ENCODE measurements at places on chromosomes 11 and 22.

DNA sequence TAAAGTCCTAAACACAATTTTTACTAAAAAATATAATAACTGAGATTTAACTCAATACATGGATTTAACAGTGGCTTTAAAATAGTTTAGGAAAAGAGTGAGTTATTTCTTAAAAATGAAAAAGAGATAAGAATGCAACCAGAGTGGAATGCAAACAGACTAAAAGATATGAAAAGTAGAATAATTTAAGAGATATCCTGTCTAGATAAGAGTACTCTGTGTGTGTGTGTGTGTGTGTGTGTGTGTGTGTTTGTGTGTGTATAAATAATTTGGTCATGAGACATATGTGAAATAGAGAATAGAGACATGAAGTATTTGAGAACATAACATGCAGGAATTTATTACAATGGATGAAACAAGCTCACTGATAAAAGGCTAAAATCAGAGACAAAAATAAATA, 986.9 kb upstream of the CHORDC1 start:
- no peak for DNase-seq

DNA sequence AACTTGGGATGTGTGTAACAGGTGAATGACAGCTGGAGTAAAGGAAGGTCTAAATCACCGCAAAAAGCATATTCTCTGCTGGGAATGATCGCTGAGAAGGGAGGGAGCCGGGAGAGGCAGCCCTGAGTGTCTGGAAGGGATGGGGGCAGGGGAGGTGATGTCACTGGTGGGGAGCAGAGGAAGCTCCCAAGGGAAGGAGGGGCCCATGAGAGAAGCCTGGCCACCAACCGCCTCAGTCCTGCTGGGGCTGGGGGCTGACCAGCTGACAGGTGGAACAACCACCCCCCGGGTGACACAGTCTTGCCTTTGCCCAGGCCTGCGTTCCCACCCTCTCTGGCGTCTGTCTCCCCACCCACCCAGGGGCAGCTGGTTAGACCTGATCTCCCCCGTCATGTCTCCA, 6.0 kb upstream of the FLRT1 start:
- DNase-seq = no peak

DNA sequence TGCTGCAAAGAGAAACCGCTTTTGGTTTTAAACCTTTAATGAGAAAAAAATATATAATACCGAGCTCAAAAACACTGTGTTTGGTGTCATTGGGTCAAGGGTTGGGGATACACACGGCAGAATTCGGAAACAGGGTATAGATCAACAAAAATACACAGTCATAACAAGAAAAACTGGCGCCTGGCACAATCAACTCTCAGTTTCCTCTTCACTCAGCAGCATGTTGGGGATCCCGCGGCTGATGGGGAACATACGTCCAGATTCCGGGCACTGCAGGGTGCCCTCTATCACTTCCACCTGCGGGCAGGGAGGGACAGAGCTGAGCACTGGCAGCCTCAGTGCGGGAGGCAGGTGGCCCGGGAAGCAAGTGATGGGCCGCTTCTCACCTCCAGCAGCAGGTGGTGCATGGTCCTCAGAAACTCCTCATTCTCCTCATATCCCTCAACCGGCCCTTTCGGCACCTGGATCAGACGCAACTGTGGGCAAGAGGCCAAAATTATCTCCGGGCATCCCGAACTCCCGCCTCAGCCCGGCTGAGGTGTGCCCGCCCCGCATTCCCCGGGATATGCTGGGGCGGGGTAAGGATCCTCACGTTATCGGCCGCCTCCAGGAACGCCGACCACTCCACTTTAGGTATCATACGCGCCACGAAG, 561 bp downstream of the TRMT112 start:
- DNase-seq = no peak

DNA sequence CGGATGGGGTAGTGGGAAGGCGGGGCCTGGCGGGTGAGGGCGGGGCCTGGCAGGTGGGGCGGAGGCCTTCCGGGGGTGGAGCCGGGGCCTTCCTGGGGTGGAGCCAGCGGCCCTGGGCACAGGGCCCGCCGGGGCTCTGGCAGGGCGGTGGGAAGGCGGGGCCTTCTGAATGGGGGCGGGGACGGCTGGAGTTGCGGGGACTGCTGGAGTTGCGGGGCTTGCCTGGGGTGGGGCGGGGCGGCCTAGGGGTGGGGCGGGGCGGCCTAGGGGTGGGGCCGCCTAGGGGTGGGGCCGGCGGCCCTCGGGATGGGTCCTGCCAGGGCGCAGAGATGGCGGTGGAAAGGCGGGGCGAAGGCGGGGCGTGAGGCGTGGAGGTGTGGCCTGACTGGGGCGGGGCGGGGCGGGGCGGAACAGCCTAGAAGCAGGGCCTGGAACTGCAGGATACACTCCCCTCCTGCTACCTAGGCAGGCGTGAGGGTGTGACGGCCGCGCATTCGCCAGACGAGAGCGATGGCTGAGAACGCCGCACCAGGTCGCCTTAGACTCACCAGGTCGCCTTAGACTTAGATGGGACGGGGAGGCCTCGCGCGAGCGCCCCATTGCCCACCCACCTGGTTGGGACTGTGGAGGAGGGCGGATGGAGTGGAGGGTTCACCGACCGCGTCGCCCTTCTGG, 19.3 kb downstream of the RRP7A start:
- DNase-seq = peak; percentile 94

- DNase-seq = peak; percentile 84
Measured at GRCh38 chr22:38056969-38057891, at the start of gene PICK1. PICK1 (plus strand) TSS chr22:38057404; CDS start chr22:38057810, 406 bp downstream.

- DNase-seq = peak; percentile 52
Measured at GRCh38 chr22:43151251-43152002, at the start of gene TSPO. TSPO (plus strand) TSS chr22:43151559; CDS start chr22:43159239, 7,680 bp downstream.

GRCh38 chr11:26037716-26038115, 294.2 kb upstream of the ANO3 start:
- DNase-seq = no peak

DNA sequence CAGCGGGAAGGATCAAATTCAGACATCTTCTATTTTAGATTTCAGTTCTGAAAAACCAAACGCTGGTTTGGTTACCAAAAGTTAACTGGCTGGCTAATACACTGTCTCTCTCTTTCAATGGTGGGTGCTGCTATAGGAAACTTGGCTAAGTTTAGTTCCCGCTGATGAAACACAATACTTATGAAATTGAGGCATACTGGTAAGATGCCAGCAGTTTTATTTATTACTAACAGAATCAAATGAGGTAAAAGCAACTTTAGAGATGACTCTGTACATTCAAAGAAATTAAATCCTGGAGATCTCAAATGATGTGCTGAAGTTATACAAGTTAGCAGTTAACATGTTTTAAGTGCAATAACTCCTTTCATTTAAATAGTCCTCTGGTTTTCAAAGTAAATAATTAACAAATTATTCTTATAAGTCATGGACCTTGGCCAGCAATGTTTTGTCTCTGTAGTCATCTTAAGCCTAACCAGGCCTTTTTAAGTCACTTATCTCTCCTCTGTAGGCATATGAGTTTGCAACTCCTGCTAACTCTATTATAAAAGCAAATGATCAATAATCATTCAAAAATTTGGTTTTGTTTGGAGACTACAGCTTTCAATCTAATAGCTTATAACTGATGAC, 54.8 kb downstream of the PAK1 start:
- no peak for DNase-seq

DNA sequence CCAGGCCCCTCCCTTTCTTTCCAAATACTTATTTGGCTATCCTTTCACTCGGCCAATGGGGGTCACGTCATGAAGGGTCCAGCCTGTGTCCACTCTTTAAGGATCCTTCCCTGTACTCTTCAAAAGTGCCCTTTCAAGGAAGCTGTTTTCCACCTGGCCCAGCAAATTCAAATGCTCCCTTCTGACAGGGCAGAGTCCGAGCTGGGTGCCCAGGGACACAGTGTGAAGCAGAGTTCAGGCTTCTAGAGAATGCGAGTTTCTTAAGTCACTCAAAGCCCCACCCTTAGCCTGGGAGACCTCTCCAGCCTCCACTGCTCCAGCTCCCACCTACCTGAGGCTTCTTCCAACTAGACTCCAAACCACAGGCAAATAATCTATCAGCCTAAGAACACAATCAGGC, 5.5 kb upstream of the APOA1 start:
- no peak for DNase-seq

GRCh38 chr11:101478587-101479369, 105.0 kb downstream of the TRPC6 start:
- no peak for DNase-seq

GRCh38 chr11:70500076-70500847, 101.9 kb downstream of the CTTN start:
- DNase-seq = no peak

DNA sequence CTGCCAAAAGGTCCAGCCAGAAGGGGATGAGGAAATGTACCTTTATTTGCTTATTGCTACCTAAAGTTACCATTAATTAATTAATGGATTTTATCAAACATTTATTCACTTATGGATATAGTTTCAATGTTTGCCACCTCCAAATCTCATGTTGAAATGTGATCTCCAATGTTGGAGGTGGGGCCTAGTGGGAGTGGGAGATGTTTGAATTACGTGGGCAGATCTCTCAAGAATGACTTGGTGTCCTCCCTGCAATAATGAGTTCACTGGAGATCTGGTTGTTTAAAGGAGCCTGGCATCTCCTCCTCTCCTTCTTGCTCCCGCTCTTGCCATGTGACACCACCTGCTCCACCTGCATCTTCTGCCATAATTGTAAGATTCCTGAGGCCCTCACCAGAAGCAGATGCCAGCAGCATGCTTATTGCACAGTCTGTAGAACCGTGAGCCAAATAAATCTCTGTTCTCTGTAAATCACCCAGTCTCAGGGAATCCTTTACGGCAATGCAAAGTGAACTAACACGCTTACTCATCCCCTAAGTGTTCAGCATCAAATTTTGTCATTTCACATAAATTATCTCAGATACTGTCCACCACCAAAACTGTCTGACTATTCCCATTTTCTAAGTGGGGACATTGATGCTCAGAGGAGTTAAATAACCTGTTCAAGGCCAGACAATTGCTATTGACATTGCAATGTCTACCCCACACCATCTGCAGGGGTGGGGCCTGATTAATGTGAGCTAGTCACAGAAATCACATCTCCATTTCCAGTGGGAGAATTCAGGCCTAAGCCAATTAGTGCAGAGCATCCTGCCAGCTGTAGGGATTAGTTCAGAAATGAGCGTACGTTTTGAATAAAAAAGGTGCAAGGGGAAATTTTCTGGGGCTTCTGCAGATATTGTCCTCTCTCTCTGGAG, 51.6 kb upstream of the SYN3 start:
- DNase-seq = no peak
